ENCODE measurements at places on chromosomes 7 and 10. TPM values are rescaled to one million over a fixed set of nuclear protein-coding genes. Genes with fewer than 3 reads are reported as not detected.
A peak's percentile ranks its signal among the peaks of the same experiment; 100 is the strongest.

DNA sequence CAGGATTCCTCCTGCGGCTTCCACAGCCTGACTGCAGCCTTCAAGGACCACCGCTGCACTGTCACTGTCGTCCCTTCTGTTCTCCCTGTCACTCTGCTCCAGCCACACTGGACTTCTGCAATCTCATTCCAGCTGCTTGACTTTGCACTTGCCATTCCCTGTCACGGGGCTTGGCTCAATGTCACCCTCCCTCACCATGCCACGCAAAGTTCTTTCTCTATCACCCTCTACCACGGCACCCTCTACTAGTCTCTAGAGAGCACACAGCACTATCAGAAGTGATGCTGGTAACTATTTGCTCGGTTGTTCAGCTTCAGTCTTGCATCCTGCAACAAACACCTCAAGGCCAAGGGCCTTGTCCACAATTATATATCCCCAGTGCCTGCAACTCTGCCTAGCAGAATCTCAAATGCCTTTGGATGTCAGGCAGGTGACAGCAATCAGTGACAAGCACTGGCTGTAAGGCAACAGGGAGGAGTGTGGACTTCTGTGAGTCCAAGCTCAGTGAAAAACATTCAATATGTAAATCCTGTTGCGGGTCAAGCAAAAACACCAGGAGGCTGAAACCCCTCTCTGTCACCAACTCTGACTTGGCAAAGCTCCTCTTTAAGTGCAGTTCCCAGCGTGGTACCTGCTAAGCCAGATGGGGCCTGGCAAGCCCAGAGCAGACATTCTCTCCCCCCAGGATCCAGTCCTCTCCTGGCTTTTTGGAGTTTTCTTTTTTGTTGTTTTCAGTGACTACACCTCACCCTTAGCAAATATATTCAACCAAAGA is 259.9 kb downstream of the FGFR2 start:
- no peak for DNase-seq

DNA sequence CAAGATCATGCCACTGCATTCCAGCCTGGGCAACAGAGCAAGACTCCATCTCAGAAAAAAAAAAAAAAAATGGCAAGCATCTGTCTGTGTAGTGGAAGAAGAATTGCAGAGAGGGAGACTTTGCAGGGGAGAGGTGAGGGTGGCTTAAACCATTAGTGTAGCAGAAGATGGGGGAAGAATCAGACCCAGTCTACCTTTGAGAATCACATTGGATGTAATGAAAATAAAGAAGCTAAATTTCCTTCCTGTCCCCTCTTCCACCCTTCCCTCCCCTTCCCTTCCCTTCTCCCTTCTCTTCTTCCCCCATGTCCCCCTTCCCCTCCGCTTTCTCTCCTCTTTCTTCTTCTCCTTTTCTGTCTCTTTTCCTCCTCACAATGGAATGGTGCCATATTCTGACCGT is 180.8 kb upstream of the SVIL start:
- DNase-seq, result no peak

- DNase-seq, result peak; percentile 50
These were observed 108.5 kb upstream of the ANLN start for GRCh38 chr7:36280840-36281812.

The NRAP gene
- total RNA-seq, result not detected

DNA sequence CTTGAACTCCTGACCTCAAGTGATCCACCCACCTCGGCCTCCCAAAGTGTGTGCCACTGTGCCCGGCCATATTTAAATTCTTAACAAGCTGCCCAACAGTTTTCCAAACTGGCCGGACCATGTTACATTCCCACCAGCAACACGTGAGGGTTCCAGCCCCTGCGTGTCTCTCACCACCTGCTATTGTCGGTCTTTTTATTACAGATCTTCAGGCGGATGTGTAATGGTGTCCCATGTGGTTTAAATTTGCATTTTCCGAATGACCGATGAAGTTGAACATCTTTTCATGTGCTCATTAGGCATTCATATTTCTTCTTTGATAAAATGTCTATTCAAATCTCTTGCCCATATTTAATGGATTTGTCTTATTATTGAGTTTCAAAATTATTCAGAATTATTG is 11.5 kb downstream of the ELFN1 start:
- peak; percentile 24 for DNase-seq

Data from breast epithelium (tissue), 4 donors.